ENCODE measurements at places on chromosomes 3 and 15.

- DNase-seq, result no peak
Measured at GRCh38 chr3:168863561-168863960, 767.8 kb upstream of the GOLIM4 start.

DNA sequence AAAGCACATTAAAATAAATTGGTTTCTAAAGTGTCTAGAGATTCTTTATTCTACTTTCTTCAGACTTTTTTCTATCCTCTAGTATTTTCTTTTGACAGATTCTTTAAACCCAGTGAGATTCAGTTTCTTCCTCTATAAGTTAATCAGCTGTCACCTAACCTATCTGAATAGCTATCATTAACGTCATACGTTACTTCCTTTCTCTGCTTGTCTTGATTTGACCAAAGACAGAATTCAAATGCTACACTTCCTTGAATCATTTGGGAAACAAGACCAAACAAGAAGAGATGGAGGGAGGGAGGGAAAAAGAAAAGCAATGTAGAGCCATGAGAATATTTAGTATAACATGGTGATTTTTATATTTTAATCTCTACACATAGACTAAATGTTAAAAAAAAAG lies 235.2 kb downstream of the NAALADL2 start:
- DNase-seq, result no peak

GRCh38 chr15:82058026-82058425 lies 12.2 kb upstream of the MEX3B start:
- no peak for DNase-seq

GRCh38 chr3:31444220-31445142 lies 88.2 kb upstream of the STT3B start:
- no peak for DNase-seq

DNA sequence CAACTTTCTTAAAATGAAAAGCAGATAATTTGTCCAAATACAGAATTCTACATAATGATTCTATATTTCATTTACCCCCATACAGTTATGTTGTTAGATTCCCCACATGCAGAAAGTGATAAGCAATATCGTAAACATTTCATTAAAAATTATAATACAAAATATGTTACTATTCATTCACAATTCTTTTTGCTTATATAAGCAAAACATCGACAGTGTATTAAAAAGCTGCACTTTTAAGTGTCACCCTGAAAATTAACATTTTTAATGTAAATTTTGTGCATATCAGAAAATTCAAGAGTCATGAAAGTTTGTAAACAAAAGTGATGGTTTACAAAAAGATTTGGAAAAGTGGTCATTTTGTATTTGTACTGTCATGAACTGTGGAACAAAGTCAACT lies 19.2 kb downstream of the TMEM212 start:
- no peak for DNase-seq

DNA sequence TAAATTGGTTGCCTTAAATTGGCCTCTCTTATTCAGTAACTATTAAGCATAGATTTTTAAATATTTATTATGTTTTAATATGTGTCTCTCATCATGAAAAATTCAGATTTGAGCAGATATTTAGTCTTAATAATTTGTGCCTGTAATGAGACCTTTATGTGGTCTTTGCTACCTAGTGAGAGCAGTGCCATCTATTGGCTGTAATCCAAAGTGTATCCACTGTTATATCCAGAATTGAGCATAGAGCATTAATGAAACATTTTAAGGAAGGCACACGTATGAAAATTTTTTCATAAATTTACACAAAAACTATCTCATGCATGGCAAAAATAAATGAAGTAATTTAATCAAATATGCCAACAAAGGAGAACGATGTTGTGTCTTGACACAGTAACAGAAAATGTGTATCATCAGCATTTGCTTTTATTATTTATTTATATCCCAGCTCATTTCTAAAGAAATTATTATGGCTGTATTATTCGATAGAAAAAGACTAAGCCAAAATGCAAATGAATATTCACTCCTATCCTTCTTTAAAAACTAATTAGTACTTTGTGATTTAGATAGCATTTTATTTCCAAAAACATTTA lies 203.5 kb downstream of the RSRC1 start:
- DNase-seq, result no peak

GRCh38 chr3:187196573-187197334 lies 532 bp upstream of the RTP1 start:
- no peak for DNase-seq

- DNase-seq, result no peak
Measured at GRCh38 chr3:157999246-157999645, 107.0 kb downstream of the SHOX2 start.

- DNase-seq, result no peak
Measured at GRCh38 chr3:42691816-42692666, 6.7 kb downstream of the KLHL40 start.

DNA sequence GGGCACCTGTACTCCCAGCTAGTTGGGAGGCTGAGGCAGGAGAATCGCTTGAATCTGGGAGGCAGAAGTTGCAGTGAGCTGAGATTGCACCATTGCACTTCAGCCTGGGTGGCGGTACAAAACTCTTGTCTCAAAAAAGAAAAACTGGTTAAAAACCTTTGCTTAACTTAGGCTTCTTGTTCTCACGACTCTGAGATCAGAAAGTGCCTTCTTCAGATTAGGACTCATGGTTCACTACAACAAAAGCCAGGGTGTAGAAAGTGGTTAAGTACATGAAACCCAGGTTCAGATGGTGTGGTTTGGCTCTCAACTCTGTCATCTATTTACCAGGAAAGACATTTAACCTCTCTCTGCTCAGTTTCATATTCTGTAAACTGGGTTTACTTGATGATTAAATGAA lies 168.4 kb downstream of the TUSC7 start:
- no peak for DNase-seq

DNA sequence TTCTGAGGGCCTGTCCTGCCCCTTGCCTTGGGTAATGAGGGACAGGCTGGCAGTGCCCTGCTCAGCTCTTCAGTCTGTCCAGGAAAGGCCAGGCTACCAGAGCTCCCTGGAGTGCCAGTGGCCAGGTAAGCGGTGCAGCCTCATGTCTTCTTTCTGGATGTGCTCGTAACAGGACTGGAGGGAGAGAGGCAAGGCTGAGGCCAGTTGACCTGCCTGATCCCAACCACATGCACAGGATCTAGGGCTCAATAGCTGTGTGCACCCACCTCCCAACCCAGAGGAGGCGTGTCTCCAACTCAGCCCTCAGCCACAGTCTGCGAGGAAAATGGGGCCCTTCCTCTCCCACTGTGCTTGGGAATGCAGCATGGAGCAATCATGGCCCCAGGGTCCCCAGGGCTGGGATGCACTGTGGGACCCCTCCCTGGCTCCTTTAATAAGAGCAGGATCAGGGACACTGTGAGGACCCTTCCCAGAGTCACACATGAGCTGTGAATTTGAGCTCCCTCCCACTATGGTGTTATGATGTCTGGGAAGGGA lies 22.5 kb downstream of the ALS2CL start:
- no peak for DNase-seq

DNA sequence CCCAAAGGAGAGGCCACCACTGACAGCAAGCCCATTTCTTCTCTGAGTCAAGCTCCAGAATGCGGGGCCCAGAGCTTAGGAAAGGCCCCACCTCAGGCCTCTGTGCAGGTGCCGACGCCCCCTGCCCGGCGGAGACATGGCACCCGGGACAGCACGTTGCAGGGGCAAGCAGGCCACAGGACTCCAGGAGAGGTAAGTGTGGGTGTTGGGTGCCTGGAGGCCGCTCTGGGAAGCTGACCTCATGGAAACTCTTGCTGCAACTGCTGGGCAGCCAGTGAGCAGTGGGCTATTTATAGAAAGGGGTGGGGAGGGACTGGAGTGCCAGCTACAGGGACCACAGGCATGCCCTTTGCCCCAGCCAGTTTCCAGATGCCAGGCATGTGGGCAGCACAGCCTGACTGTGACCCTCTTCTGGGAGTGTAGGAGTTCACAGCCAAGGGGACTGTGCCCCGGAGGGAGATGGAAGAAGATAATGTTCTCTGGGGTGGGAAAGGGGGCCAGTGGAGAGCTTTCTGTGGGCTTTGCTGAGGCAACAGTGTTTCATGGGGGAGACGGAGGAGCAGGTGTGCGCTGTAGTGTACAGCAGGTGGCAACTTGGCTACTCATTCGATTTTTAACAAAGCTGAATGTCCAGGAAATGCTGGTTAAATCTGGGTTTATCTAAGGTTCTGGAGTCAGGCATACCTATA lies 23.7 kb downstream of the ALPK3 start:
- DNase-seq, result no peak

DNA sequence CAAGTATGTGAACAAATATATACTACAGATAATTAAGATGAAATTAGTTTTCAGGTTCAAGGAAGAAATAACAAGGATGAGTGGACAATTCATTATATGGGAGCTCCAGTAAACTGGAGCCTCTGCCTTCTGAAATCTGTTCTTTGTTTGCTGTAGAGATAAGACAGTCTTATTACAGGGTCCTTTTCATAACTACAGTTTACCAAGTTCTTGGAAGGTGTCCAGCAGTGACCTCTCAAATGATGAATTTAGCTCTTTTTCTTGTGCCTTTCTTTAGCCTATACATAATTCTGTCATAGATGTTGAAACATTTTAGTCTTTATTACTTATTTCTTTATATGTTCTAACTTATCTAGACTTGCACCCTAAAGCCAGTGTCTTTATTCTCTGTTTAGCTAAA lies 89.7 kb upstream of the GBE1 start:
- DNase-seq, result no peak

DNA sequence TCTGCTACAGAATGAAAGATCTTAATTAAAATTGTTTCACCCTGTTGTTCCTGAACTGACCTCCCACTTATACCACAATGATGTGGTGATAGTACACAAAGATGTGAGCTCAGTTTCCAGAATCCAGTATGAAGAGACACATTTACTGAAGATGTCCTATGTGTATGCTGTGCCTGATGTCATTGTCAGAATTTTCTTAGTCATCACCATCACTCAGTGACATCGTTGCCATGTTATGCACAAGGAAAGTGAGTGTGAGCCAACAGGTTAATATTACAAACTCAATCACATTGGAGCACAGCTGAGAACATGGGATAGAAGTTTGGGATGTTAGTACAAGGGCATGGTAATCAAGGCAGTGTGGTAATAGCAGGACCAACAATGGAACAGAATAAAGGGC lies 199.7 kb upstream of the CHRNA7 start:
- no peak for DNase-seq

DNA sequence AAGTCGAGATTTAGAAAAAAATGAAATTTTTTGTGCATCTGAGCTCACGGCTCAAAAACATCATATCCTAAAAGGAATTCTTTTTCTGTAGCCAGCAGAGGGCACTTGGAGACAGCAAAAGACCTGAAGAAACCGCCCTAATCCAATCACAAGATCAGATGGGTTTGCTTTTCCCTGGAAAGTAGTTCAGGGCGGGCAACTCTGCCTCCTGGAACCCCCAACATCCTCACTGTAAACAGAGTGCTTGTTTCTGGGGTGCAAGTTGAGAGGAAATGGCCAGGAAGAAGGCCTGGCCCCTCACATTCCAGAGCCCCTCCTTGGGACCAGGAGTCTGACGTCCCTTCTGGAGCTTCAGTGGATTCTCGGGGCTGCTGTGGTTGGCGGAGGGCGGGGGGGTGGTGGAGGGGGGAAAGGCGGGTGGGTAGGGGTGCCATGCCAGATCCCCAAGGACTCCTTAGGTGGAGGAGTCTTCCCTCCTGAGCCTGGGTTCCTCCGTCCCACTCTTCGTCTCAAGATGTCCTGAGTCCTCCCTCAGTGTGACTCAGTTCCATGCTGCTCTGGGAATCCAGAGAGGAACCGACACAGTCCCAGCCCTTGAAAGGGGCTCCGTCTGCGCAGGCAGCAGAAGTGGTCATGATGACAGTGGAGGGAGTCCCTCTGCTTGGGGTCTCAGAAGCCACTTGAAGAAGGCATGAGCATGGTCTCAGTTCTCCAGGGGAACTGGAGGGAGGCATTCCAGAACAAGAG lies 35.9 kb downstream of the CCK start:
- DNase-seq, result no peak

DNA sequence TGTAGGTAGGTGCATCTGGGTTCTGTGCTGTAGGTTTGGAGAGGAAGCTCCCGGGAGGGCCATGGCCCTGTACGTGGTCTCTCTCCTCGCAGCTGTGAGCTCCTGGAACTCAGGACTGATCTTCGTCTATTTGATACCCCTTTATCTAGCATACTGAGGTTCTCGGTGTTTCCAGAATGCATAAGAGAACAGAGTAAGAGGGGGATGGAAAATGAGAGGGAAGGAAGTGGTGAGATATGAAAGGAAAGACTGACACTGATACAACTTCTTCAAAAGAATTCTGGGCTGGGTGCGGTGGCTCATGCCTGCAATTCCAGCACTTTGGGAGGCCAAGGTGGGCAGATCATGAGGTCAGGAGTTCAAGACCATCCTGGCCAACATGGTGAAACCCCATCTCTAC lies 90.7 kb downstream of the CHRD start:
- no peak for DNase-seq

- no peak for DNase-seq
Measured at GRCh38 chr15:77974098-77974414, 103.5 kb downstream of the TBC1D2B start.

DNA sequence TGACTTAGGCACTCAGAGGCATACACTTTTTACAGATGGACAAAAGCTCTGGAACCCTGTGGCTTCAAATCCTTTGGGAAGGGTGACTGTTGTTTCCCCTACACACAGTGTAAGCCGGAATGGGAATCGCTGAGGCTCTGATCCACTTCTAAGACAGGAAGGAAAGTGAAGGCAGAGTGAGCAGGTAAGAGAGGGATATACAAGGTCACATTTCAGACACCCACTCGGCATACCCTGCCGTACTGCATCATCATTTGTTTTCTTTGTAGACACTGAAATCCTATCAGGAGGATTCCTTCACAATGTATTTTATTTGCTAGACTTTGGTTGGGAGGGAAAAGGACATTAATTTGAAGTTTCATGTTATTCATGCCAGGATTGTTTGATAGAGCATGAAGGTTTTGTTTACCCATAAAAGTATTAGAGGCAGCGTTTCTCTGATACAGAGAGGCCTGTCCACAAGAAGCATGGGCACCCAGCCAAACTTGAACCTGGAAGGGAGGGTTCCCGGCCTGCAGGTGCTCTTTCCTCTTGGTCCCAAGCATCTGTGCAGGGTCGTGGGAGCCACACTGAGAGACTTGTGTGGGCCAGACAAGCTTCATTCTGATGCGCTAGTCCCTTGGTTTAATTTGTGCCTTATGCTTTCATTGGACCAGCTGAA lies 21.9 kb upstream of the POLR2M start:
- DNase-seq, result no peak

DNA sequence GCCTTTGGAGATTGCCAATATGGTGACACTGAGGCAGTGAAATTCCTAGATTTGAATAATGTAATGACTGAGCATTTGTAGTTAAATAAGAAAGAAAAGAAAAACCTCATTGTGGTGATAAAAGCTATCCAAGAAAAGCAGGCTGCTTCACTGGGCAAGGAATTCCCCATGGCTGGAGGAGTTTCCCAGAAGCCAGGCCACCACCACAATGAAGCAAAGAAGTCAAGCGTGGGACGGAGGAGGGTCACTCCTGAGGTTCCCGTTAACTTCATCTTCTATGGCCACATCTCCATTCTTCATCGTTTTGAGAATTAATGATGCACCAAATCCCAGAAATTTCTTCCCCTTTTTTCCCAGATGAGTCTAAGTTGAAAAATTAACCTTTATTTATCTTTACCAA lies 185.8 kb upstream of the BCL6 start:
- DNase-seq, result no peak
